ENCODE measurements at places on chromosomes 4 and X. TPM values are rescaled to one million over a fixed set of nuclear protein-coding genes. Genes with fewer than 3 reads are reported as not detected.

MMRN1 gene
- 62.1 TPM for total RNA-seq

GYPB gene
- not detected for total RNA-seq

EXOC1L gene
- not detected for total RNA-seq

TMEM156 gene
- 0.29 TPM for total RNA-seq

NLGN3 gene
- 4.5 TPM for total RNA-seq

- H3K4me3 ChIP-seq = no peak overlapping the region
- H3K27me3 ChIP-seq = no peaks in the 10 kb centered on the region
- no peak for DNase-seq
- no peaks in the 10 kb centered on the region for H3K36me3 ChIP-seq
Observed at GRCh38 chrX:118961866-118962560, 12.4 kb upstream of the LONRF3 start.

DNA sequence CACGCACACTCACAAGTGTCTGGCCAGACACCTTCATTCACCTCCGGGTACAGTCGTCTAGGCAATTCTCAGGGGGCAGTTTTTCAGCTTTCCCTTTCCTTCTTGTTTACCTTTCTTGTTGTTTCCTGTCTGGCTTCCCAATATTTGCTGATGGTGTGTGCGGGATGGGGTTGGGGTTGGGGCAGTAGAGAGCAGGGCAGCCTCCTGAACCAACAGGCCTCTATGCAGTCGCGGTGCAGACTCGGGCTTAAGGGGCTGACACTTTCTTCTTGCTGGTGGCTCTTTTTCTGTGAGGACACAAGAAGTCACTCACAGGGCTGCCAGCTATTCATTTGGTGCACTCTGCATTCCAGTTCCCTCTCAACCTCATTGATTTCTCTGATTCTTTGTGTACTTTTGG is 56.4 kb downstream of the NBDY start:
- H3K4me1 ChIP-seq = no peaks in the 10 kb centered on the region
- no peaks in the 10 kb centered on the region for H3K36me3 ChIP-seq
- no peaks in the 10 kb centered on the region for H3K27me3 ChIP-seq
- no peak overlapping the region for H3K27ac ChIP-seq
- no peak for DNase-seq
- no peak overlapping the region for H3K4me3 ChIP-seq

- H3K36me3 ChIP-seq = no peaks in the 10 kb centered on the region
- no peaks in the 10 kb centered on the region for H3K27me3 ChIP-seq
- no peak for DNase-seq
- no peak overlapping the region for H3K27ac ChIP-seq
- H3K4me3 ChIP-seq = no peak overlapping the region
- H3K4me1 ChIP-seq = no peaks in the 10 kb centered on the region
Observed at GRCh38 chr4:101512416-101512815, 165.1 kb upstream of the PPP3CA start.

GRCh38 chr4:7061815-7062214 is 6.0 kb downstream of the GRPEL1 start:
- peaks cover 8% of the 10 kb centered on the region for H3K4me1 ChIP-seq
- H3K27me3 ChIP-seq = no peaks in the 10 kb centered on the region
- H3K36me3 ChIP-seq = no peaks in the 10 kb centered on the region

DNA sequence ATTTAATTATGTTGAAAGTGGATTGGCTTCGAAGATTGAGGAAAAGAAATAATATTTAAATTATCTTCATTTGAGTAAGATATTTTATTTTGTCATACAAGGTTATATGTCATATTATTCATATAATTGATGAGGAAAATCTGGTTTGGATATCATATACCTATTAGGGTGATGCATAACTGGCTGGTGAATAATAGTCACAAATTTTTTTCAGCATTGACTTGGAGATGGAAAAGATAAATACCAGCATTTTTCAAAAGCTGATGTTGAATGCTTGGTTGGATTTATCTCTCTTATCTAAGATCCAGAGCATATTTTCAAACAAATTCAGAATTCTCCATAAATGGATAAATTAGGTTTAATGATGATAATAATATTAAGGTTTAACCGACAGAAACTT is 93.5 kb upstream of the SLIT2 start:
- H3K4me3 ChIP-seq = no peak overlapping the region
- H3K27me3 ChIP-seq = no peaks in the 10 kb centered on the region
- no peak for DNase-seq
- H3K4me1 ChIP-seq = no peaks in the 10 kb centered on the region

DNA sequence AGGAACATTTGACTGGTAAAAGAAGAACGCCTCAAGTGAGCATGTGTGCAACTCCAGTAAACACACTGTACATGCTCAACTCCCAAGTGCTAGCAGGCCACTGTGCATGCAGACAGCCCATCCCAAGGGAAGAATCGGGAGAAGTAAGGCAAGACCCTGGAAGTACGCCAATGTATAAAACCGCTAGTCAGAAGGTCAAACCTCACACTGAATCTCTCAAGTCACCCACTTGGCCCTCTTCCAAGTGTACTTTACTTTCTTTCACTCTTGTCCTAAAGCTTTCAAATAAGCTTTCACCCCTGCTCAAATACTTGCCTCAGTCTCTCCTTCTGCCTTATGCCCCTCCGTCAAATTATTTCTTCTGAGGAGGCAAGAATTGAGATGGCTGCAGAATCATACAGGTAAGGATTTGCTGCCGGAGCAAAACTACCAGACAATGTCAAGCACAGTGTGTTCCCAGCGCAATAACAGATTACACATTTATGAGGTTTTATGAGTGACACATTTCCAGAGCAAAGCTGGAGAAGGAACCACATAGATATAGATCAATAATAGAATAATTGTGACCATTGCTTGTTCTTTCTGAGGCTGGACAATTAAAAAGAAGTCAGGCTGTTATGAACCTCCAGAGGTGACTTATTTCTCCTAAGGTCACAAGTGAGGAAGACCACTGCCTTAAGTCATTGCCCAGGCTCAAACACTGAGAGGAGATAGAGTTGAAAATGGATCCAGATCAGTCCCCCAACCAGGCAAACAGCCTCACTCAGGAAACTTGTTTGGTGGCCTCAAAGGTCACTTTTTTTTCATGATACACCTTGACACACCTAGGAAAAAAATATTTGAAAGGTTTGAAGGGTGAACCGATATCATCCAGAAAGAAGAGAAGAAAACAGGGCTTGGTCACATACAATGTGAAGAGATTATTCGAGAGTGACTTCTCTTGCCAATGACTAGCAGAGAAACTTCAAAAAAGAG is 26.3 kb downstream of the CXCL1 start:
- H3K4me3 ChIP-seq = no peak overlapping the region
- H3K36me3 ChIP-seq = no peaks in the 10 kb centered on the region
- no peaks in the 10 kb centered on the region for H3K27me3 ChIP-seq
- H3K27ac ChIP-seq = no peak overlapping the region
- H3K4me1 ChIP-seq = peaks cover 7% of the 10 kb centered on the region
- no peak for DNase-seq

DNA sequence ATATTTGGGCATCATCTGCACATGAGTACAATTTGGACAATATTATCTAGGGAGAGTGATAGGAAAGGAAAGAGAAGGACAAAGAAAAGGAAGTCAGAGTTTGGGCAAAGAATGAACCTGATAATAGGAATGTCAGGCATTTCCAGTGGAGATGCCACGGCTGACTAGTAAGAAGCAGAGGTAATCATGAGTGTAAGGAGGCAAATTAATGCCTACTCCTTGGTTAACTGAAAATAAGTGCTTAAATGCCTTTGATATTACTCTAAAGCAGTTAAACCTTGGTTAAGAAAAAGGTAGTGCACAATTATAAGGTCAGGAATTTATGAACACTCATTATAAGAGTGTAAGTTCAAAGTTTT is 99.2 kb upstream of the DDIT4L start:
- H3K36me3 ChIP-seq = no peaks in the 10 kb centered on the region
- no peaks in the 10 kb centered on the region for H3K4me1 ChIP-seq
- no peaks in the 10 kb centered on the region for H3K27me3 ChIP-seq
- H3K4me3 ChIP-seq = no peak overlapping the region
- DNase-seq = no peak

- H3K27ac ChIP-seq = no peak overlapping the region
- no peaks in the 10 kb centered on the region for H3K36me3 ChIP-seq
- H3K4me1 ChIP-seq = no peaks in the 10 kb centered on the region
- no peak overlapping the region for H3K4me3 ChIP-seq
Observed at GRCh38 chrX:111375747-111376146, 36.2 kb downstream of the DCX start.

GRCh38 chr4:40196272-40196671 is 559 bp upstream of the RHOH start:
- no peaks in the 10 kb centered on the region for H3K27me3 ChIP-seq
- peak overlapping the region; percentile 32 for H3K4me3 ChIP-seq
- no peak for DNase-seq
- no peak overlapping the region for H3K27ac ChIP-seq
- H3K4me1 ChIP-seq = peaks cover 21% of the 10 kb centered on the region

- no peaks in the 10 kb centered on the region for H3K27me3 ChIP-seq
- H3K4me3 ChIP-seq = no peak overlapping the region
- no peaks in the 10 kb centered on the region for H3K36me3 ChIP-seq
Observed at GRCh38 chr4:111883557-111883999, 261.7 kb upstream of the FAM241A start.

DNA sequence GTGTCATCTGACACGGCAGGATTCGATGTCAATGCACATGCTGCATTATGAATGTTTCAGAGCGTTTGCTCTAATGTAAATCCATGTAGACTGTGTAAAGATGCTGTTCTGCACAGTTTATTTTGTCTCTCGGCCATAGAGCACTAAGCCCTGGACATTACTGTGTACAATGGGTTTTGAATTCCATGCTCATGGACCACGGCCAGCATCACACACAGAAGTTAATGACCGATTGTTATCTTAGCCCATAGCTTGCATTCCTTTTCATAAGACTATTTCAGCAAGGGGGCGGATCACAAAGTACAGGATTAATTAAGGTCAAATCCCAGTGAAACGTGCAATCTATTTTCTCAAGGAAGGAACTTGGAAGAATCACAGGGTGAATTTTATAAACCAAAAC is 286.1 kb upstream of the TENM3 start:
- H3K4me1 ChIP-seq = no peaks in the 10 kb centered on the region
- no peak overlapping the region for H3K4me3 ChIP-seq
- DNase-seq = no peak
- no peaks in the 10 kb centered on the region for H3K36me3 ChIP-seq
- no peak overlapping the region for H3K27ac ChIP-seq
- no peaks in the 10 kb centered on the region for H3K27me3 ChIP-seq

DNA sequence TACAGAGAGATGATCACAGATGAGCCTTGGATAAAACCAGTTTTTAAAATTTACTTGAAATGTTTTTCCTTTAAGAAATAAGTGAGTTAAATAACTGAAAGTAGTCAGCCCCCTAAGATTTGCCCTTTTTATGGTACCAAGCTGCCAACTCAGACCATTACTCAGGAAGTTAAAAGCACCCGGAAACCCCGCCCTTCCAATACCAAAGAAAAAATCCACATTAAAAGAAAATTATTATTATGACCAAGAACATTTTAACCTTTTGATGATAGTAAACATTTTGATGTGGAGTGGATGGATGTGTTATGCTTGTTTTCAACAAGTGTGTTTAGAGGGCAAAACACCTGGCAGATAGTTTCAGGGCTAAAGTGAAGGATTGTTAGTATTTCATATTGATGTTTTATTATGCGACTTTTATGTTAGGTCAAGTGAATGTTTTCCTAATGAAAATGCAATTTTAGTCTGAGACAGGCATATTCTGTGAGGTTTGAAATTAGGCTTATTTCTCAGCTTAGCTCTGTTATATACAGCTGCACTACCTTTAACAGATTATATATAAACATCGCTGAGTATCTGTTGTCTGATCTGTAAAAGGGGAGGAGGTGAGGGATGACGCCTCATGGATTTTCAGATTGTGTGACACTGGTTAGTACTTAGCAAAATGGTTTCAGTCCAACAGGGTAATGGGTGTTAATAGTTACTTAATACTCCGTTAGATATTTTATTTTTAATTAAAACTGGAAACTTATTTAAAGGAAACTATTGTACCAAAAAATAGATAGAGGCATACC is 89.0 kb downstream of the KDM6A start:
- H3K4me1 ChIP-seq = no peaks in the 10 kb centered on the region
- no peaks in the 10 kb centered on the region for H3K36me3 ChIP-seq
- no peak for DNase-seq
- H3K27me3 ChIP-seq = no peaks in the 10 kb centered on the region
- H3K4me3 ChIP-seq = no peak overlapping the region

- H3K27ac ChIP-seq = no peak overlapping the region
- H3K27me3 ChIP-seq = no peaks in the 10 kb centered on the region
Observed at GRCh38 chr4:84258905-84259830, 239.9 kb downstream of the NKX6-1 start.

DNA sequence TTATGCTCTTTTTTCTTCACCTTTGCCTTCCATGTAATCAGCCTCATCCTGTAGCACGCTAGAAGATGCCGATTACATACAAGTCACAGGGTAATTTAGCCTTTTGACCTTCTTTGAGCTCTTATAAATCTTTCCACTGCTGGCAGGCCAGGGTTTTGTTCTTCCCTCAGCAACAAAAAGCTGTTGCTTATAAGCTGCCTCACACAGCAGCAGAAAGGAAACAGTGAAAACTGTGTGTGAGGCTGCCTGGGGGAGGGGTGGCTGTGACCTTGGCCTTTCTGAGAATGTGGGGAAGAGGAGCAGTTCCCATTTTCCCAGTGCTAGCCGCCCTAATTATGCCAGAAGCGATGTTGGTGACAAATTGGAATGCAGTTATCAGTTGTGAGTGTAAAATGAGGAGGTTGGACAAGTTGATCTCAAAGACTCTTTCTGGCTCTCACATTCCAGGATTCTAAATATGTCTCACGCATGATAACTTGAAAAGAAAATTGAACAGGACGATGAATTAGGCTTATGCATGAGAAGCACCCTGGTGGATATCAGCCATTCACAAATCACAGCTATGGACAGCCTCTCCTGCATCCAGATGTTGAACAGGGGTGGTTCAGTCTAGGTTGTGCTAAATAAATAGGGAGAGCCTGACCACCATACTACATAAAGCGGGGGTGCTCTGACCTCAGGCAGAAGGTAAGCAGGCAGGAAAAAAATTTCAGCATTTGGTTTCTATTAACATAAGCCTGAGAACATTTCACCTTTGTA is 25.7 kb downstream of the SLITRK2 start:
- H3K27me3 ChIP-seq = no peaks in the 10 kb centered on the region
- DNase-seq = no peak
- H3K4me1 ChIP-seq = no peaks in the 10 kb centered on the region
- no peaks in the 10 kb centered on the region for H3K36me3 ChIP-seq

DNA sequence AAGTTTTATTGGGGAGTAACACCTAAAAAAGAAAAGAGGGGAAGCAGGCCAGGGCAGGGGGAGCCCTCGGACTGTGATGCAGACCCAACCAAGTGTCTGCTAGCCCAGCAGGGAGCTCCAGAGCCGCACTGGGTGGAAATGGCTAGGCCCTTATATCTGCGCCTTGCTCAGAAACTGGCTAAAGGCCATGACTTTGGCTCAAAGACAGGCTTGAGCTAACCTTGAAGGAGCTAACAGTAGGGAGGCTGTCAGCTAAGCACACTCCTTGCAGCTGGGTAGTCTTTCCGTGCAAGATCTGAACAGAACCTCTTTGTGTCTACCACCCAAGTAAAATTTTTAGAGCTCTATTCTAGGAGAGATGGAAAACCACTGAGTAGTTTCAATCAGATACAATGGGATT is 43.0 kb downstream of the SEPSECS start:
- no peak overlapping the region for H3K27ac ChIP-seq
- H3K36me3 ChIP-seq = no peaks in the 10 kb centered on the region
- no peak for DNase-seq
- no peaks in the 10 kb centered on the region for H3K4me1 ChIP-seq
- H3K4me3 ChIP-seq = no peak overlapping the region

- no peaks in the 10 kb centered on the region for H3K4me1 ChIP-seq
- H3K27me3 ChIP-seq = no peaks in the 10 kb centered on the region
Observed at GRCh38 chr4:127993151-127993550, 27.9 kb downstream of the ABHD18 start.

- no peak overlapping the region for H3K27ac ChIP-seq
- H3K4me1 ChIP-seq = peaks cover 18% of the 10 kb centered on the region
- DNase-seq = no peak
- no peak overlapping the region for H3K4me3 ChIP-seq
- no peaks in the 10 kb centered on the region for H3K36me3 ChIP-seq
- no peaks in the 10 kb centered on the region for H3K27me3 ChIP-seq
Observed at GRCh38 chr4:105305019-105305836, 158.6 kb downstream of the TET2 start.
